Activated T-cell treated with anti-CD3 and anti-CD28 coated beads, Interleukin-2, amount 50 U/mL, for 24 hours (primary cell): ENCODE measurements at places on chromosomes 1 and 21.

- DNase-seq: no peak
Observed at GRCh38 chr1:75233302-75233929, 99.2 kb downstream of the LHX8 start.

- peak; percentile 60 for DNase-seq
Observed at GRCh38 chr1:234730770-234731568, 121.0 kb upstream of the IRF2BP2 start.

DNA sequence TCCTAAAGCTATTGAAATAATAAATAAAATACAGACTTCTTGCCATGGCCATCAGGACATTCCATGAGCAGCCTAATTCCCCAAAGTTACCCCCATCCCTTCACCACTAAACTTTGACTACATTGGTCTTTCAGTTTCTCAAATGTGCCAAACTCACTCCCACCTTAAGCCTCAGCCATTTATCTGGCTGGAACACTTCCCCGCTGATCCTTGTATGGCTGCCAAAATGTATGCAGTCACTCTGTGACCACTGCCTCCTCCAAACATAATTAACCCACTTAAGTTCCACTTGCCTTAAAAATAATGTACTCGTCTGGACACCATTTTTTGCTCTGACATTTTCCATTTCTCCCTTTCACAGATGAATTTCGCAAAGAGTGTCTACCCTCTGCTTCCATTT is 407.4 kb downstream of the NTNG1 start:
- no peak for DNase-seq

DNA sequence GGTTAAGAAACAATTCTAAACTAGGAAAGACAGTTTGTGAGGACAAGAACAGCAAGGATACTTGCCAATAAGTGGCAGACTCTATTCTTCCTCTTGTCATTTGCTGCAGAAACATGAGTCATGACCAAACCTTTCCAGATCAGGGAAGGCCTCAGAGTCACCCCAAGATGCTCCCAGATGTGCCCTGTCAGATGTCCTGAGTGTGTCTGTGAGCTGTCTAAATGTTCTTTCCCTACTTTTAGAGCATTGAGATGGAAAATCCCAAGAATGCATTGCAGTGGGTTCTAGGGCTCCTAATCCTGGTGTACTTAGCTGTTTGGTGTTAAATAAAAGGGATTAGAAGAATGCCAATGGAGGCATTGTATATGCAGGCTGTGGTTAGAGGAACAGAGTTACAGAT is 57.5 kb upstream of the KIAA0040 start:
- DNase-seq: no peak

GRCh38 chr1:15184436-15185241 is 31.1 kb downstream of the TMEM51 start:
- DNase-seq: no peak

DNA sequence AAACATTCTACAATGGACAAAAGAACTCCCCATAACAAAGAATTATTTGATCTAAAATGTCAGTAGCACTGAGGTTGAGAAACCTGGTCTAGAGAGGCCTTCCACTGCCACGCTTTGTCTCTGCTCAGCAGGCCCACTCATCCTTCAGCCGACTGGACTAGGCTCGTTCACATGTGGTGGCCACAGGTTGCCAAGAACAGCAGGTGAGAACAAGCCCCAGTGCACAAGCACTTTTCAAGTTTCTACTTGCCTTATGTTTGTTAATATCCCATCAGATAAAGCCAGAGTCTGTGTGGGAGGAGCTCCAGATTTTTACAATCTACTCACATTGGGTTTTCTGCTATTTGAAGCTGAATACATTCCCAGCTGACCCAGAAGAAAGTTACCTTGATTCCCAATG is 9.1 kb upstream of the EFHD2 start:
- no peak for DNase-seq

DNA sequence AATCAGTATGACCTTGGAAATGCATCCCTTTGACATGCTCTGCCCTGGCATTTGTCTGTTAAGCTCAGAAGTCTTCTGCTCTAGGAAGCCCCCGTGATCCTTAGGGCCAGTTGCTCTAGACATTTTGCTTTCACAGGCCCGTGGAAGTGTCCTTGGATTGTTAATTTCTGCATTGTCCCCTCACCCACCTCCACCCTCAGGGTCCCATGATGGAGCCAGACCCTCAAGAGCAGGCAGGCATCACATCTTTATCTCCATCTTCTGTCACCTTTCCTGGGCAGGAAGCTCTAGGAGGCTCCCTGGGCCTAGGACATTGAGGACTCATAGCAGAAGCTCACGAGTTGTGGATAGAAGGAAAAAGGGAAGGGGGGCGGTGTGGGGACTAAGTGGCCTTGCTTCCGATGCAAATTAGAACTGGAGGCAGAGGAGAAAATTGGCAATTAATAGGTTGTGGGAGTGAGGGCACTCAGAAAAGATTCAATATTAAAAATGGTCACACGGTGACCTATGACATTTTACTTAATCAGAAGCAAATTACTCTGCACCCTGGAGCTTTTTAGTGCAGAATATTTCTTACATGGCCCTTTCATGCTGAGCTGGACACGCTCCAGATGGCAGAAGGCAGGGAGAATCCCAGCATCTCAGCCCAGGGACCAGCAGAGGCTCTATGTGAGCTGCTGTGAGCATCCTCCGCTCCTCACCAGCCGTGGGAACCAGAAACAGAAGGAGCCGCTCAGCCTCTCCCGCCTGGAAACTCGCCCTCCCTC is 185.0 kb downstream of the MATN1 start:
- DNase-seq: no peak

- DNase-seq: no peak
Observed at GRCh38 chr1:36511804-36512798, 29.4 kb upstream of the CSF3R start.

GRCh38 chr1:7501084-7501491 is 270.0 kb upstream of the VAMP3 start:
- DNase-seq: no peak

DNA sequence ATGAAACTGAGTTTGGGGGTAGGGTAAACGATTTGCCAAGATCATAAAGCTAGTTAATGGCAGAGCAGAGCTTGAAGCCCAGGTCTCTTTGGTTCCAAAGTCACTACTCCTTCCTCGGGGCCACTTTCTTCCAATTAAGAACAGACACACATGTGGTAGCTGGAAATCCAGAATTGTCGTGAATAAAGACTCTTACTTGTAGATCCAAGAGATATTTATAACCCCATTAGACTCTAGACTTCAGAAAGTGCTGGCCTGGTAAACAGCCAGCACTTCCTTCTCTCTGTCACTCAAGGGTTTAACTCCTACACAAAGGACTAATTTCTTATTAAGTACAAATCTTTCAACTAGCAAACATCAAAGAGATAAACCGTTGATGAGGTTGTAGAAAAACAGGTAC is 2.7 kb downstream of the FAM163A start:
- no peak for DNase-seq

- no peak for DNase-seq
Observed at GRCh38 chr21:45423201-45423955, 18.4 kb downstream of the COL18A1 start.

DNA sequence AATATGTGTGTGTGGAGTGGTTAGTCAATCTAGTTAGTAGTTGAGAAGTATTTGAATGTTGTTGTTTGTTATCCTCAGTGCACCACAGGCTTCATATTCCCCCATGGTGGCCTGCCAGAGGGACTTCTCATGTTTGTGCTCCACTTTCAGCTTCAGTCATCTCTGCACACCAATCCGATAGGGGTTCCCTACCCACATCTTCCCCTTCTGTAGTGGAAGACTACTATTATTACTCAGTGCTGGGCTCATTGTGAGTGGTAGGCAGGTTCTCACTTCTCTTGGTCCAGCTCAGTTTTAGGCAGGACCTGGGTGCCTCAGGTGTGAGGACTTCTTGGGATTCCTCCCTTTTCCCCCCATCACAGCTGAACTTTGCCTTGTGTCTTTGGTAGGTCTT is 14.2 kb downstream of the MT1HL1 start:
- DNase-seq: no peak

GRCh38 chr1:40786995-40787705 is 3.6 kb downstream of the KCNQ4 start:
- DNase-seq: no peak

- DNase-seq: no peak
Observed at GRCh38 chr1:218339267-218339831, 5.8 kb upstream of the TGFB2 start.

DNA sequence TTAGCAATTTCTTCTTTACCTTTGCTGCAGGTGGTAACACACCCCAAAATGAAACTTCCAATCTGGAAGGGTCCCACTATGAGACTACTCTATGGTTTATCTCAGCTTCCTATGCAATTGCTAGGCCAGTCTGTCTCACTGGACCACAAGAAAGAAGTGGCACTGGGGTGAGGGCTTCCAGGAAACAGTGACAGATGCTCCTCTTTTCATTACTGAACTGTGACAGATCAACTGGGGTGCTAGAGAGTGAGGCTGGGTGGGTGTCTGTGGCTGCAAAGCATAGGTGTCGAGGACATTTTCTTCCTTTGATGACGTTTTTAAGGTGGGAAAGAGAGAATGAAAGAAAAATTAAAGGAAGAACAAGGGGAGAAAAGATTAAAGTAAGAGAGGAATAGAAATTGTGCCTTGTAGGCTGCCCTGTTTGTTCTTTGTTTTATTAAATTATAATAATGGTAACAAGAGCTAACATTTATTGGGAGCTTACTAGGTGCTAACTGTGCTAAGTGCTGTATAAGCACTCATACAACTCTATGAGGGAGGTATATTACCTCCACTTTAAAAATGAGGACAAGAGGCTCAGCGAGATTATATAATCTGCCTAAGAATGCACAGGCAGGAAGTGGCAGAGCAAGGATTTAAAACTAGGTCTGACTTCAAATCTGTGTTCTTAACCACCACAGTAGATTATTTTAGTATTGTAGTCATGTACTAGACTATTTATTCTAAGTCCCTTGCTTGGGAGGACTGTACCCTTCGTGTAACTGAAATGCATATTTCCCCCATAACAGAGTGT is 27.8 kb upstream of the DMRTA2 start:
- no peak for DNase-seq

- DNase-seq: no peak
Observed at GRCh38 chr21:24870633-24871032, 736.6 kb downstream of the MRPL39 start.

GRCh38 chr1:203564024-203564423 is 62.6 kb upstream of the ATP2B4 start:
- no peak for DNase-seq

DNA sequence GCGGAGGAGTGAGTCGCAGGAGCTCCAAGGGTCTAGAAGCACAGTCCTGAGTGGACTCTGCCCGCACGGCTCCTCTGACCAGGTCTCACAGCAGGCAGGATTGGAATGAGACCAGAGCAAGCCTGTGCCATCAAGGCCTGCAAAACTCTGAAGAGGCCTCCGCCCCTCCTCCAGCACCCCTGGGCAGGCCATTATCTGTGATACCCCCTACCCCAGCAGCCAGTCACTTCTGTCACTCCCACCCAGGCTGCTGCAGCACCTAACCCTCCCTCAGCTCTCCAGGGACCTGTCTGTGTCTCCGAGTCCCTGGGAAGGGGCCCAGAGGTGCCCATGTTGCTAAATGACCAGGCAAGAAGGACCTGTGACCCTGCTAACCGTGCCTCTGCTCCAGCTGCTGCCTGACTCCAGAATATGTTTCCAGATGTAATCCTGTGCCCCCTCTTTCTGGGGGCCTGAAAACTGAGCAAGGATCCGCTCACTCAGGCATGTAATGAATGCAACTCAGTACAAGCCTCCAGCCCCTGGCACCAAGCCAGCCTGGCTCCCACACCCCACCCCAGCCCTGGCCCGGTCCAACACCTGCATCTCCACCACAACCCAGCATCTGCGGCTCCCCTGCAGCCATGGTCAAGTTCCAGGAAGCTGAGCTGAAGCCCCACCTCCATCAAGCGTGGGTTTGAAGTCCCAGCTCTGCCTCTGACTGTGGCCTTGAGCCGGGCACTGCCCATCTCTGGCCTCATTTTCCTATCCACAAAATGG is 22.1 kb upstream of the COL16A1 start:
- no peak for DNase-seq

DNA sequence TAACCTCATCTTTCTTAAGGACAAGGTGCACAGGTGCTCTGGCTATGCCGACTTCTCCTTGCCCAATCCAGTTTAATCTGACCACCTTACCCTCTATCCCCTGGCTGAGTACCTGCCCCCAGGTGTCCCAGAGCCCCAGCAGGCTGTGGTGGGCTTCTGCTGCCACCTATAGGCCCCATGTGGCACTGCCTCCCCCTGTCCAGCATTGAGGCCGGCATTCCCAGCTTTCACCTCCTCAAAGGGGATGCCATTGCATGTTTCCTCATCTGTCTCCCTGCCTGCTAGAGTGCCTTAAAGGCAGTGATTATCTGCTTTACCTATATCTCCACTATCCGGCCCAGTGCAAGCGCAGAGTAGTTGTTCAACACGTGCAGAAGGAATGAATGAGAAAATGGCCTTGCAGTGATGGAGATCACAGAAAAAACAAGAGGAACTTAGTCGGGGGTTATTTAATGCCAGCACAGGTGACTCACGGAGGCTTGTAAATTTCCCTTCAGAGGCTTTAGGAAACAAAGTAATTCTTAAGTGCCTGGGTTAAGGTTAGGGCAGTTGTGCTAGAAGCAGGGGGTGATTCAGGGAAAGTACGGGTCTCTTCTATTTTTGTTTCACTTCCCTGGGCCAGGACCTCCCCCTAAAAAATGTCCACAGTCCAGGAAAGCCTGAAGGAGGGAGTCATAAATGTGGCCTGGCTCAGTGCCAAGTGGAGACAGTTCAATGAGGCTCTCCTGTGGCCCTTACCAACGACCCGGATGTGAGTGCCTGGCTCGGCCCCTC is 131.8 kb upstream of the NGF start:
- DNase-seq: peak; percentile 56

DNA sequence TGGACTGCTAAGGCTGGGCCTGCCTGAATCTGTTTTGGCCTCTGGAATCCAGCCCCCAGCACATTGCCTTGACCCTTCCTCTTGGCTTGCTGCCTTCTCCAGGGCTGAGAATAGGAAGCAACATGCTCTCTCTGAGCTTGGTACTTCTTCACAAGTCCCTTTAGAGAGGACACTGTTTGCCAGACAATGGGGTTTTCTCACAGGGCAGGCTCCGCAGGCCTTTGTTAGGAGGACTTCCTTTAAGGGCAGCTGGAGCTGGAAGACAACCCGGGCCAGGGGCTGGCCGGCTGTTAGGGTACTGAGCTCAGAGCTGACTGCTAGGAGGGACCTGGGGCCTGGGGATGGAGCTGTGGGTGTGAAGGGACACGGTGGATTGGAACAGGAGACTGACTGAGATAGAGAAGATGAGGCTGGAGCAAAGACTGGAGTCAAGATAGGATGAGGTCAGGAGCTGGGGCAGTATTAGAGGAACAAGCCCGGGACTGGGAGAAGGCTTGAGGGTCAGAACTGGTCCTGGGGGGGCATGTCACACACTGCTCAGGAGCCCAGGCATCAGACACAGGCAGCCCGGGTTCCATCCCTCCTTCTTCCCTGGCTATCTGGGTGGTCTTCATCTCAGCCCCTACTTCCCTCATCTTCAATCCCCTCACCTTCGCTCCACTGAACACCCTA is 5.4 kb upstream of the ALPL start:
- DNase-seq: no peak

- DNase-seq: peak; percentile 75
Observed at GRCh38 chr1:28199328-28200233, 23.1 kb upstream of the PTAFR start.

DNA sequence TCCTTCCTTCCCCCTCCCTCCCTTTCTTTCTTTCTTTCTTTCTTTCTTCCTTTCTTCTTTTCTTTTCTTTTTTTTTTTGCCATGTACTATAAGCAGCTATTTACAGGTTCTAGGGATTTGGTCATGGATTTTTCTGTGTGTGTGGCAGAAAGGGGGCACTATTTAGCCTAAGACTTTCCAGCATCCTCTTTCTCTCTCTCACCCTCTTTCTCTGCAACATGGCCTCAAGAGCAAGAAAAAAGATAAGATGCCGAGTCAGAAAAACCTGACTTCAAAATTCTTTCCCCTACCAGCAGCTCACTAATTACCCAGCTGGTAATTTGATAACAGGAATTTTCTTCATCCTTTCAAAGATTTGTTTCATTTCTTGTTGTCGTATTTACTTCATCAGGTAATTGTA is 458.3 kb upstream of the ADAMTS5 start:
- no peak for DNase-seq
